ENCODE measurements at places on chromosomes 4 and X.

- H3K27me3 ChIP-seq: peaks cover 3% of the 10 kb centered on the region
- H3K36me3 ChIP-seq: no peaks in the 10 kb centered on the region
- H3K4me3 ChIP-seq: no peak overlapping the region
- DNase-seq: no peak
- no peaks in the 10 kb centered on the region for H3K4me1 ChIP-seq
Observed at GRCh38 chr4:2427383-2428334, 8.9 kb downstream of the CFAP99 start.

DNA sequence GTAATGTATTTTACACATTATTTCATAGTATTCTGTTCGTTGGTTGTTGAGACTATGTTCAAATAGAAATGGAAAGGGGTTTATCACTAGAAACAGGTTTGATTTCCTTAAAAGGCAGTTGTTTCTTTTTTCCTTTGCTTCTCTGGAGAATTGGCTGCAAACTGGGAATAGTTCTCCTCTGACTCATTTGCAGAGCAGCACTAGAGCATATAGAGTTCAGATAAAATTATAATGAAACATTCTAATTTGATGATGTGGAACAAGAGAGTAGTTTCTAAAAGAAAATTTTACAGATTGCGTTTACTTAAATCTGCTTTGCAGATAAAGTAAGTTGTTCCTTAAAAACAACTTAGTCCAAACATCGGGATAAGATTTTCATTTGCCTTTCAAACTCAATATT is 29.7 kb downstream of the SYNPO2 start:
- H3K4me1 ChIP-seq: no peaks in the 10 kb centered on the region
- H3K27me3 ChIP-seq: peaks cover 8% of the 10 kb centered on the region
- H3K36me3 ChIP-seq: no peaks in the 10 kb centered on the region
- DNase-seq: no peak

DNA sequence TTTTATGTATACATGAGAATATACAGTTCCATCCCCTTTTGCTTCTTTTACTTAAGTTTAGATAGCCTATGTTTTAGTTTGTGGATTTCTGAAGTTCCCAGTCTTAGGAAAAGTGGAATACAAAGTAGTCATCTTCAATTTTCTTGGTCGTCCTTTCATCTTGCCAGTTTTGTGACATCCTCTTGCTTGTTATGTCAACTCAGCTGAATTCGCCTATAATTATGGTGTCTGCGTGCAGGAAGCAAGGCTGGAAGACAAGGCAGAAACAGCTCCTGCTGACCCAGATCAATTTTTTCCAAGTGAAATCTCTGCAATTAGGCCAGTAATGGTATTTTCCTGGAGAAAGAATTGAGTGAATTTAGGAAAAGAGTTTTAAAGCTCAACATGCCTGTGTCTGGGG is 28.1 kb upstream of the NYX start:
- no peak overlapping the region for H3K27ac ChIP-seq
- H3K36me3 ChIP-seq: no peaks in the 10 kb centered on the region
- peaks cover 2% of the 10 kb centered on the region for H3K4me1 ChIP-seq
- peaks cover 6% of the 10 kb centered on the region for H3K27me3 ChIP-seq

GRCh38 chr4:110849461-110849860 is 226.6 kb upstream of the PITX2 start:
- DNase-seq: no peak
- no peak overlapping the region for H3K4me3 ChIP-seq
- no peak overlapping the region for H3K27ac ChIP-seq
- H3K36me3 ChIP-seq: no peaks in the 10 kb centered on the region

DNA sequence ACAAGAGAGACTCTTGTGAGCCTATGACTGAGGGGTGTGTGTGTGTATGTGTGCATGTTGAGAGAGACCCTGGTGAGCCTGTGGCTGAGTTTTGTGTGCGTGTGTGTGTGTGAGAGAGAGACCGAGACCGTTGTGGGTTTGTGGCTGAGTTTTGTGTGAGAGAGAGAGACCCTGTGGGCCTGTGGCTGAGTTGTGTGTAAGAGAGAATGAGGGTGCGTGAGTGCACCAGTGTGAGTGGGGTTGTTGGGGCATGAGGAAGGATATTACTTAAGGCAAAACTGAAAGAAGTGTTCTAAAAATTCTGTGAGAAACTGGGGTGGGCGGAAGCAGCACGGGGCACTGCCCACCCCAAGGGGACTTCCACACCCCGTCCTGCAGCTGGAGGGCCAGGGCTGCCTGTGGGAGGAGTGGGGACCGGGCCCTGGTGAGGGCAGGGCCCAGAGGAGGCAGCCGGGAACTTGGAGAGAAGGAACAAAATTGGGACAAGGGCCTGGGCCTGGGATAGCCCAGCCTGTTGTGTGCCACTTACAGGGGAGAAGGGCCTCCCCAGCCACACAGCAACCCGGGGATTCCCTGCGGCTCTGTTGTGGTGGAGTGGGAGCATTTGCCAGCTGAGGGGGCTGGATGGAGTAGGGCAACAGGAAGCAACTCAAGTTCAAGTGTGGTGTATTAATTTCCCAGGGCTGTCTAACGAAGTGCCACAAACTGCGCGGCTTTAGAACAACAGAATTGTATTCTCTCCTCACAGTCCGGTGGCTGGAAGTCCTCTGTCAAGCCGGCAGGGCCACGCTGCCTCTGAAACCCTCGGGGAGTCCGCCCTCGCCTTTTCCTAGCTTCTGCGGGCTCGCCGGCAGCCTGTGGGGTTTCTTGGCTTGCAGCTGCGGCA is 22.1 kb downstream of the TMEM131L start:
- peaks cover 20% of the 10 kb centered on the region for H3K36me3 ChIP-seq
- DNase-seq: peak; percentile 77
- H3K4me3 ChIP-seq: peak overlapping the region; percentile 71
- H3K27ac ChIP-seq: peak overlapping the region; percentile 93
- H3K4me1 ChIP-seq: peaks cover 60% of the 10 kb centered on the region

DNA sequence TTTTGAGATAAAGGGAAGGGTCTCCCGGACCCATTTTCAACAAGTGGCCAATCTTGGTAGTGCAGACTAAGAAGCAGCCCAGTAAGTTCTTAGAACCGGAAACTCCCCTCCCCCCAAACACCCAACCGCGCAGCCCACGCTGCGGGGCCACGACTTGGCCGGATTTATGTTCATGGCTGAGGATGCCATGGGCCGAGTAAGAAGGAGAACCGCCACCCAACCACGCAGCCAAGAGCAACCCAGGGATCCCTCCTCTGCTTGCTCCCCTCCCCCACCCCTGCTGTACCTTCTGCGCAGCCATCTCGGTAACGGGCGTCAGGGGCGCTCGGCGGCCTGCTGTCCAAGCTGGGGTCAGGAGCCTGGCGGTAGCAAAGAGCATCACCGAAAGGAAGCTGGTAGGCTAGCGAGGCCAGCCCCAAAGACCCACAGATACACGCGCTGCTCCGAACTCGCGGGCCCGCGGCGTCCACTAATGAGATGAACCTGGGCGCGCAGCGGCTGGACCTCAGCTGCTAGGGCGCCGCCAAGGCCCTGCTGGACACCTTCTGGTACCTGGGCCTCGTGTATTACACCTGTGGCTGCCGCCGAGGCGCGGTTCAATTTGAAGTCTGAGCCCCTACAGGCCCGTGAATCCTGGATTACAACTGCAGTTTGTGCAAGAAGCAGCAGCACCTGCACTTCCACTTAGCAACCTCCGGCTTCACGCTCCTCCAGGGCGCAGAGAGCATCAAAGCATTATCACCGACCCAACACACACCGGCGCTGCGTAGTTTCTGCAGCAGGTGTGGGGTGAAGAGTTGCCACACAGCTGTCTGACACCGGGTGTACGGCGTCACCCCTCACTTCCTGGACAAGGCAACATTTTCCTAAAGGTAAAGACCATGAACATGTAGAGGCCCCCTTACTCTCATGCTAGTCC is 63.4 kb downstream of the NUDT10 start:
- H3K27ac ChIP-seq: peak overlapping the region; percentile 78
- H3K4me1 ChIP-seq: peaks cover 5% of the 10 kb centered on the region
- H3K27me3 ChIP-seq: no peaks in the 10 kb centered on the region
- peak; percentile 36 for DNase-seq

- peaks cover 14% of the 10 kb centered on the region for H3K36me3 ChIP-seq
- DNase-seq: no peak
- H3K4me3 ChIP-seq: no peak overlapping the region
- no peak overlapping the region for H3K27ac ChIP-seq
- H3K27me3 ChIP-seq: no peaks in the 10 kb centered on the region
Observed at GRCh38 chrX:110265661-110266060, 52.2 kb downstream of the AMMECR1 start.

GRCh38 chr4:12965334-12965733 is 518.8 kb downstream of the RAB28 start:
- DNase-seq: no peak
- no peaks in the 10 kb centered on the region for H3K27me3 ChIP-seq
- H3K4me3 ChIP-seq: no peak overlapping the region
- H3K36me3 ChIP-seq: no peaks in the 10 kb centered on the region

GRCh38 chr4:78079726-78080430 is 22.8 kb downstream of the FRAS1 start:
- no peak overlapping the region for H3K27ac ChIP-seq
- H3K27me3 ChIP-seq: peaks cover 8% of the 10 kb centered on the region
- DNase-seq: no peak
- H3K4me1 ChIP-seq: no peaks in the 10 kb centered on the region
- no peak overlapping the region for H3K4me3 ChIP-seq

DNA sequence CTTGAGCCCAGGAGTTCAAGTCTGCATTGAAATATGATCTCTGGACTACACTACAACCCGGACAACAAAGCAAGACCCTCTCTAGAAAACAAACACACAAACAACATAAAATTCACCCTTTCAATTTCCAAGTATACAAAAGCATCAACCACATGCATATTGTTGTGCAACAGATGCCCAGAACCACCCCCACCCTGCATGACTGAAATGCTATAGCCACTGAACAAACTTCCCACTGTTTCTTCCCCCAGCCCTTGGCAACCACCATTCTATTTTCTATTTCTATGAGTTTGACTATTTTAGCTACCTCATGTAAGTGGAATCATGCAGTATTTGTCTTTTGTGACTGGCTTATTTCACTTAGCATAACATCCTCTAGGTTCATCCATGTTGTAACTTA is 14.2 kb upstream of the C4orf51 start:
- H3K36me3 ChIP-seq: peaks cover 5% of the 10 kb centered on the region
- H3K4me1 ChIP-seq: no peaks in the 10 kb centered on the region
- H3K27ac ChIP-seq: no peak overlapping the region
- no peaks in the 10 kb centered on the region for H3K27me3 ChIP-seq

GRCh38 chr4:164780839-164781238 is 26.9 kb downstream of the SMIM31 start:
- no peak for DNase-seq
- no peak overlapping the region for H3K4me3 ChIP-seq
- H3K27ac ChIP-seq: no peak overlapping the region
- no peaks in the 10 kb centered on the region for H3K27me3 ChIP-seq
- no peaks in the 10 kb centered on the region for H3K4me1 ChIP-seq

Measured in T-helper 2 cell treated with Interferon-gamma antibody and Interleukin-4, amounts not matched to agents 5 μg/mL and 100 μg/mL, for 36 hours (primary cell).